ENCODE measurements at places on chromosomes 12 and 14. TPM values are rescaled to one million over a fixed set of nuclear protein-coding genes. Genes with fewer than 3 reads are reported as not detected.
A peak's percentile ranks its signal among the peaks of the same experiment; 100 is the strongest.

CCDC197 gene
- total RNA-seq = not detected

NDUFA12 gene
- 147 TPM for total RNA-seq

SLC5A8 gene
- total RNA-seq = not detected

NAV3 gene
- total RNA-seq = not detected

ACOT4 gene
- 1.4 TPM for total RNA-seq

ACTR6 gene
- total RNA-seq = 38.0 TPM

KRT8 gene
- total RNA-seq = 0.40 TPM

GPX2 gene
- total RNA-seq = not detected

PELI2 gene
- total RNA-seq = 6.2 TPM

PSME1 gene
- total RNA-seq = 416 TPM

LRTM2 gene
- not detected for total RNA-seq

KLHL33 gene
- total RNA-seq = 0.07 TPM

GRCh38 chr14:63727231-63727735 lies 582 bp downstream of the SGPP1 start:
- H3K4me1 ChIP-seq = peaks cover 30% of the 10 kb centered on the region
- H3K4me3 ChIP-seq = peak overlapping the region; percentile 99

- H3K4me3 ChIP-seq = peak within 1 kb of the TSS; percentile 84
- H3K4me1 ChIP-seq = peaks cover 30% of the 10 kb centered on the region
- H3K27ac ChIP-seq = peak within 1 kb of the TSS; percentile 80
- H3K27me3 ChIP-seq = no peaks in the 10 kb centered on the region
- H3K36me3 ChIP-seq = peaks cover 7% of the 10 kb centered on the region
Observed at GRCh38 chr12:56020423-56021184, at the start of gene IKZF4. Gene IKZF4 (plus strand): TSS chr12:56021043. CDS start chr12:56021494, 451 bp downstream.

GRCh38 chr14:75298187-75298965 lies 19.7 kb downstream of the FOS start:
- no peak for DNase-seq
- H3K36me3 ChIP-seq = no peaks in the 10 kb centered on the region
- peaks cover 37% of the 10 kb centered on the region for H3K4me1 ChIP-seq
- no peak overlapping the region for H3K27ac ChIP-seq

DNA sequence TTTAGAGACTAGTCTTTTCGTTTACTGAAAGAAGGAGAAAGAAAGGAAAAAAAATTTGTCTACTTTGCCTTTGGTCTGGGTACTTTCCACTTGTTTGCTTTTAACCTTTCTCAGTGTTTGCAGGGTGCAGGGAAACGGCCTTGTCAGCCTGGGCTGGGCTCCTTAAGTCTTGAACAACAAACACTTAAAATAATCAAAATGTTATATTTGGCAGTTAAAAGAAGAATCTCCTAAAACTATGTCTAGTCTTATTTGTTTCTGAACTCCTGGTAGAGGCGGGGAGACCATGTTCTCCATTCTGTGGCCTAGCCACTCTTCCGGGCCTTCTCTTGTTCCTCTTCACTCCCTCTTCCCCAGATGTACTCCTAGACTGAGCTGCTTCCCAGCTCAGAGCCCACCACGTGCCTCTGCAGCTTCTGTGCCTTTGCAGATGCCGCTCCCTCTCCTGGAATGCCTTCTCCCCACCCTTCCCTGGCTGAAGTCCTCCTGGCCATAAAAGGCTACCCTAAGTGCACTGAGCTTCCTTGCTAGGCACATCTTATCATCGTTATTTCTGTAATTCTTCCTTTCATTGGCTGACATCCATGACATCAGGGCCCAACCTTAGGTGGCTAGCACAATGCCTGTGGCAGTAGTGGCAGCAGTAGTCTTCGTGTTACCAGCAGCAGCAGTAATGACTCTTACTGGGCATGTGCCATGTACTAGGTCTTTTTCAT lies 432.9 kb downstream of the ZFP36L1 start:
- H3K4me3 ChIP-seq = no peak overlapping the region
- no peaks in the 10 kb centered on the region for H3K27me3 ChIP-seq
- peak; percentile 43 for DNase-seq
- H3K27ac ChIP-seq = peak overlapping the region; percentile 32
- H3K4me1 ChIP-seq = peaks cover 40% of the 10 kb centered on the region

DNA sequence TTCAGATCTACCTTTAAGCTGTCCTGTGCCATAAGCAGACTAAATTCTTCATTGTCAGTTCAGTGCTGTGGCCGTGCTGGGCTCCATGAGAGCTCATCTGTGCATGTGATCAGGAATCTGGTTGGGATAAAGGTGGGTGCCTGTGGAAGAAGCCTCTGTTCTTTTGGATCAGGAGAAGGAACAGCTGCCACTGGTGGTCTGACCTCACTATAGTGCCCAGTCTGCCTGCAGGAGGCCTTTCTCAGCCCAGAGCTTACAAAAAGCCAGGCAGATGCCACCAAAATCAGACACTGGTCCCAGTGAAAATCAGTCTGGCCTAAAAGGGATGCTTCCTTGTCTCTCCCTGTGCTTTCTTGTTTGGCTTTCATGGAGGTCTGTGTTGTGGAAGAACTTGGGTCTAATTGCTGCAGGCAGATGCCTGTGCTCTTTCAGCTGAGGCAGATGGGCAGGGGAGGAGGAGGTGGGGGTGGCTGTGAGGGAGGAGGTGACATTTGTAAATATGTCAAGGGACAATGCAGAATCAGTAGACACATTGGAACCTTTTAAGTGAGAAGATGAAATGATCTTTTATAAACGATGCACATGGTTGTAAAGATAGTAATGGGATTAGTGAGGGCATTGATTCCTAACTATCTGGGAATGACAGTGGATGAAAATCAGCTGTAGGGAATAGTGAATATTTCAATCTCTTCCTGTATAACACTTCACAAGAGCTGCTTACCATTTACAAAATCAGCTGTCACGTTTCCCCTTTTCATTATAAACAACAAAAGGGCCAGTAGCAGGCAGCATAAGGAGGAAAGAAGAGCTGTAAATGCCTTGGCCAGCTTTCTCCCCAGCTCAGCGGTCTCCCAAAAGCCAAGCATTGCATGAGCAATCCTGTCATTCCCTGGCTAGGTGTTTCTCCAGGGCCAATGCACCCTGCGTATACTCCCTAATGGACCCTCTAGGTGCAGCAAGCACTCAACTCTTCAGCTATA lies 44.6 kb downstream of the CACNA2D4 start:
- no peak for DNase-seq
- no peak overlapping the region for H3K27ac ChIP-seq
- no peaks in the 10 kb centered on the region for H3K4me1 ChIP-seq
- no peak overlapping the region for H3K4me3 ChIP-seq
- peaks cover 6% of the 10 kb centered on the region for H3K27me3 ChIP-seq

DNA sequence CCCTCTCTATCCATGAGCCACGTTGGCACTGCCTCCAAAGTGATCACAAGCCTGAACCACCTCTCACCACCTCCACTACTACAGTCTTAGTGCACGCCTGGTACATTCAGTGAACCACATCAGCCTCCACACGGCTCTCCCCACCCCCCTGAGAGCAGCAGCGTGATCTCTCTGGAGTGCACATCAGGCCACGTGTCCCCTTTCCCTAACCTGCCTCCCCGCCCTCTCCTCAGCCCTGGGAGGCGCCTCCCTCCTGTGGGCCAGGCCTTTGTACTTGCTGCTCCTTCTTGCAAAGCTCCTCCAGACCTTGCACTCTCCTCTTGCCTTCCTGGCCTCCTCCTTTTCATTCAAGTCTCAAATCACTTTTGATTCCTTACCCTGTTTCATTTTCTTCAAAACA lies 49.8 kb downstream of the SLC6A12 start:
- DNase-seq = no peak
- H3K27me3 ChIP-seq = no peaks in the 10 kb centered on the region
- no peak overlapping the region for H3K4me3 ChIP-seq
- H3K27ac ChIP-seq = no peak overlapping the region
- no peaks in the 10 kb centered on the region for H3K36me3 ChIP-seq

DNA sequence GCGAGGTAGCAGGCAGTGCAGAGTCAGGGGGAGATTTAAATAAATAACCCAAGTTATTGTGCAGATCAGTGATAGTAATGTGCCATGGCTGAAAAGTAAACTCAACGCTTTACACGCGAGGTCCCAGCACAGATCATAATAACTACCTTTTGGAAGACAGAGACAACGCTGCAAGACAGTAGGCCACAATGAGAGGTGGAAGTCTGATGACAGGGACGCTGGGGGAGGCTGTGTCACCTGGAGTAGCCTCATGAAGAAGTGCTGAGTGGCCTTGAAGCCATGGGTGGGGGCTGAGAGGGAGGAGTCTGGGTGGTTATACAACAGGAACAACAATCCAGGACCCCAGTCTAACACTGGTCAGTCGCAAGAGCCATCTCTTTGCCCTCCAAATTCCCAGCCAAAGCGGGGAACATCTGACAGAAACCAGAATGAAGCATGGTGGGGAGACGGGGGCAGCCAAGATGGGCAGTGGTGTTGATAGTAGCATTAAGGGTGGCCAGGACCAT lies 28.2 kb downstream of the ANO2 start:
- H3K27ac ChIP-seq = no peak overlapping the region
- H3K36me3 ChIP-seq = no peaks in the 10 kb centered on the region
- no peak overlapping the region for H3K4me3 ChIP-seq
- H3K27me3 ChIP-seq = no peaks in the 10 kb centered on the region

- no peaks in the 10 kb centered on the region for H3K36me3 ChIP-seq
- DNase-seq = no peak
- no peak overlapping the region for H3K27ac ChIP-seq
- no peaks in the 10 kb centered on the region for H3K27me3 ChIP-seq
- no peaks in the 10 kb centered on the region for H3K4me1 ChIP-seq
- no peak overlapping the region for H3K4me3 ChIP-seq
Observed at GRCh38 chr12:72511498-72511897, 239.3 kb downstream of the TRHDE start.

- no peaks in the 10 kb centered on the region for H3K4me1 ChIP-seq
- no peak for DNase-seq
- peaks cover 5% of the 10 kb centered on the region for H3K27me3 ChIP-seq
- H3K4me3 ChIP-seq = no peak overlapping the region
- no peak overlapping the region for H3K27ac ChIP-seq
- no peaks in the 10 kb centered on the region for H3K36me3 ChIP-seq
Observed at GRCh38 chr14:36226164-36226563, 49.6 kb upstream of the PTCSC3 start.

GRCh38 chr14:50786751-50787464 lies 44.1 kb downstream of the NIN start:
- peak overlapping the region; percentile 30 for H3K4me3 ChIP-seq
- DNase-seq = no peak
- peak overlapping the region; percentile 84 for H3K27ac ChIP-seq
- H3K27me3 ChIP-seq = no peaks in the 10 kb centered on the region
- H3K36me3 ChIP-seq = peaks cover 28% of the 10 kb centered on the region

DNA sequence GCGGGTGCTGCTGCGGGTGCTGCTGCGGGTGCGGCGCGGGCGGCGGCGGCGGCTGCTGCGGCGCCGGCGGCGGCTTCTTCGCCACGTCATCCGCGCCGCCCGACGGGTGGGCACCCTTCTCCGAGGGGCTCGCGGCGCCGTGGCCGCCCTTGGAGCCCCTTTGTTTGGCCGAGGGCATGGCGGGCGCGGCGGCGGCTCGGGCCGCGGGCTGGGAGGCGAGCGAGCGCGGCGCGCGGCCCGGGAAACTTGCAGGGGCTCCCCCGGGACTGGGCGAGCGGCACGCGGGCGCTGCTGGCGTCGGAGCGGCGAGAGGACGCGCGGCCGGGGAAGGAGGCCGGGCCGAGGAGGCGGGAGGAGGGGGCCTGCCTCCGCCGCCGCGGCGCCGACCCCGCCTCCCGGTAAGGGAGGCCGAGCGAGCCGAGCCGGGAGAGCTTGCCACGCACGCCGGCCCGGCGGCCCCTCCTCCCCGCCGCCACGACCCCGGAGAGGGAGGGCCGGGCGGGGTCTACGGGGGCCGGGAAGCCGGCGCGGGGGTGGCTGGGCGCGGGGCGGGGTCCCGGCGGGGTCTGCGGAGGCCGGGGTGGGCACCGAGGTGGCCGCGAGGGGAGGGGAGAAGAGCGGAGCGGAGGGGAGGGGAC lies at the start of gene CKAP4:
Gene CKAP4, minus strand, starts transcription at position 347 of the 638 bp plus-strand sequence. Its CDS starts 169 bp downstream, at position 178.
- H3K36me3 ChIP-seq = peaks cover 7% of the 10 kb centered on the region
- DNase-seq = peak; percentile 60
- H3K27me3 ChIP-seq = no peaks in the 10 kb centered on the region
- peak within 1 kb of the TSS; percentile 75 for H3K4me3 ChIP-seq

GRCh38 chr14:61698206-61698980 lies 3.1 kb downstream of the HIF1A start:
- peak overlapping the region; percentile 93 for H3K27ac ChIP-seq
- peak overlapping the region; percentile 94 for H3K4me3 ChIP-seq
- H3K36me3 ChIP-seq = peaks cover 64% of the 10 kb centered on the region
- no peak for DNase-seq
- H3K27me3 ChIP-seq = no peaks in the 10 kb centered on the region

- H3K27me3 ChIP-seq = peaks cover 35% of the 10 kb centered on the region
- peaks cover 26% of the 10 kb centered on the region for H3K4me1 ChIP-seq
- H3K36me3 ChIP-seq = no peaks in the 10 kb centered on the region
- no peak overlapping the region for H3K4me3 ChIP-seq
Observed at GRCh38 chr14:105864116-105864515, 337.7 kb downstream of the TMEM121 start.

Measured in activated naive CD4-positive, alpha-beta T cell treated with anti-CD3 and anti-CD28 coated beads for 36 hours (primary cell).